ENCODE measurements at places on chromosomes 6 and 20.

DNA sequence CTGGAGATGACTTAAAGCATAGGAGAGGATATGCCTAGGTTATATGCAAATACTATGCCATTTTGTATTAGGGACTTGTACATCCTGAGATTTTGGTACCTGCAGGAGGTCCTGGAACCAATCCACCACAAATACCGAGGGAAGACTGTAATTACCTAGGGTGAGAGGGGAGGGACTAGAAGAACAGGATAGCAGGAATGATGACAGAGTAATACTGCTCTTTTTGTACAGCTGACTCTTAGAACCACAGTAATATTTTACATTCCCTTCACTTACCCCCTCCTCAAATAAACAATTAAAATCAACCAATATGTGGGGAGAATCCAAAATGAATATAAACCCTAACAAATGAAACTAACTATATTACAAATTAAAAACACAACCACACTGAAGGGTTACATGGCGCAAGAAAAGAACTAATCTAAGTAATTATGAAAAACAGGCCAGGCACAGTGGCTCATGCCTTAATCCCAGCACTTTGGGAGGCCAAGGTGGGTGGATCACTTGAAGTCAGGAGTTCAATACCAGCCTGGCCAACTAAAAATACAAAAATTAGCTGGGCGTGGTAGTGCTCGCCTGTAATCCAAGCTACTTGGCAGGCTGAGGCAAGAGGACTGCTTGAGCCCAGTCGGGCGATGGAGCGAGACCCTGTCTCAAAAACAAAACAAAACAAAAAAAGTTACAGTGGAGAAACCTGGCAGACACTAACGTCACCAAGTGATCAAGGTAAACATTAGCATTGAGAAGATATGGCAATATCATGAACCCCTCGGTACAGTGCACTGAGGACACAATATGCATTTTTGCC lies 37.1 kb downstream of the MAP1LC3A start:
- DNase-seq, result no peak

GRCh38 chr6:31175971-31176370 lies 5.5 kb upstream of the POU5F1 start:
- DNase-seq, result no peak

DNA sequence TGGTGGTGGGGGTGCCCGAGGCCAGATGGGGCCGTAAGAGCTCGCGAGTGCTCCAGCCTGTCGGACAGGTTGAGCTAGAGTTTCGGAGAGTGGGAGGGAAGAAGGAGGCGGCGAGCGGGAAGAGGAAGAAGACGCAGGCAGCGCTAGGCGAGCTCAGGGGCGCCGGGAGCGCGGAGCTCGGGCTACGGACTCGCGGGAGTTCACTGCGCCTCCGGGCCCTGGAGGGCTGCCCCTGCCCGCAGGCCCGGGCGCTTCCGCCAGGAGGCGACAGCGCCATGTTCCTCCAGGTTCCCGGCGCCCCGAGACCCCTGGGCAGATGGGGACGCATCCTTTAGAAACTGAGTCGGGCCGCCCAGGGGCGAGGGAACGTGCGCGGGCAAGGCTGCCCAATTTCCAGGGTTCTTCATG lies 984 bp downstream of the TFAP2C start:
- no peak for DNase-seq

DNA sequence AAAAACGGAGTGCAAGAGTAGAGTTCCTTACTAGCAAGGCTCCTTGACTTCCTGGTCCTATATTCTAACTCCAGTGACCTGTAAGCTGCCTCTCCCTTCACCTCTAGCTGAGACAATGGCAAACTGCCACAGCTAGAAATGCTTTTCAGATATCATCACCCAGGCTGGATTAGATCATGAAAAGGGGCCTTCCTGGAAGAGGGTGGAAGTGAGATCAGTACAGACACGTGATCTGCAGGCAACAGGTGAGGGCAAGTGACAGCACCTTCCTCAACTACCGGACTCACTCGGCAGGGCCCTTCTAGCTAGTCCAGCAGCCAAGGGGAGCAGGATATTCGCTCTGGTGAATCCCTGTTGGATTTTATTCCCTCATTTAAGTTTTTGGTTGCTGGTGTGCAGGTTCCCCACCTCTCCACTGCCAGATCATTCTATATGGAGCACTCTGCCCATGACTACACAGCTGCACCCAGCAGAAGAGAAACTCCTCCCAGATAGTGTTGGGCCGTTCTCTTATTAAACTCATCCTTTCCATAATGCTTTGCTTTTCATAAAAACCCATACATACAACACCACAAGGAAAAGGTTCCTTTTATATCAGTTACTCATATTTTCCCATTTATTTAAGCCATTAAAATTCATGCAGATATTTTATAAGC lies 26.4 kb upstream of the FAM83C start:
- DNase-seq, result no peak

DNA sequence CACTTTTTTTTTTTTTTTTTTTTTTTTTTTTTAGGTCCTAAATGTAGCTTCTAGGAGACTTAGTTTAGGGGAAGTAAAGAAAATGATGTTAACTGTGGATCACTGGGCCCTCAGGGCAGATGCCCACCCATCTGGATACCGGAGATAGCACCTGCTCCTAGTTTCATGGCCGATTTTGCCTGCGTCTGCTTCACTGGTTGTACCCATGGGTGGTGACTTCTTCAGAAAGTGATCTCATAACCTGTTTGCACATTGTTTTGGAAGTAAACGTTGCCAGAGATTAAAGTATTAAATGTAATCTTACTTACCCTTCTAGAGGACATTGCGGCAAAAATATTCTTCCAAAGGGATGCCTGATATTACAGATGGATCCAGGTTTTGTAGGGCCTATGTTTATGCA lies 79.8 kb upstream of the SGK1 start:
- no peak for DNase-seq

- DNase-seq, result no peak
Measured at GRCh38 chr6:35392773-35393672, 50.7 kb downstream of the PPARD start.

DNA sequence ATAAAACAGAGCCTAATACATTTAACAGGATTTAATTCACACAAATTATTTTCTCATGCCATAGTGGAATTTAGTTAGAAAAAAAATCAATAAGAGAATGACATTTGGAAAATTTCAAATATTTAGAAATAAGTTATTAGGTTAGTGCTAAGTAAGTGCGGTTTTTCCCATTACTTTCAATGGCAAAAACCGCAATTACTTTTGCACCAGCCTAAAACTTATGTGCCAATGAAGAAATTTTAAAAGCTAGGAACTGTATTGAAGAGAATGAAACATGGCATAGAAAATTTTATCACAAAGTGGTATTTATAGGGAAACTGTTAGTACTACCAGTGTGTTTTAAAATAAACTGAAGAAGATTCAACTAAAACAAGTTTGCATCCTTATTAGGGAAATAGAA lies 228.3 kb upstream of the FKBP1C start:
- DNase-seq, result no peak

Data from activated gamma-delta T cell treated with Interleukin-2 at 50 U/mL for 16 hours (primary cell).